CD8-positive, alpha-beta memory T cell (primary cell): ENCODE measurements at places on chromosomes 12 and 14.
A peak's percentile ranks its signal among the peaks of the same experiment; 100 is the strongest.

DNA sequence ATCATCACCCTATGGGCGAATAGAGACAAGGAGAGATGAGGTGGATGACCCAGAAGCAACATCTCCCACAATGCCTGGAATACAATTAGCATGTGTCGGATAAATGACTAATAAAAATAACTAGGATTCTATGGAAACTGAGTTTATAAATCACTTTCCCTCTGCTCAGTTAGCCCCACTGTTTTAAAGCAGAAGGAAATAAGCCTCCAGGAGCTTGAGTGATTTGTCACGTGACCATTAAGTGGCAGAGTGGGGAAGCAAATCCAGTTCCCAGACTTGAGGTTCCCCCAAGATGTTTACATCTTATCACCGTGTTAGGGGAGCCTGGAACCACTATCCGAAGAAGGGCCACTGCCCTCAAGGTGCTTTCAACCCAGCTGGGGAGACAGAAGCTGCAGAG is 136.5 kb upstream of the CCND2 start:
- DNase-seq, result no peak

DNA sequence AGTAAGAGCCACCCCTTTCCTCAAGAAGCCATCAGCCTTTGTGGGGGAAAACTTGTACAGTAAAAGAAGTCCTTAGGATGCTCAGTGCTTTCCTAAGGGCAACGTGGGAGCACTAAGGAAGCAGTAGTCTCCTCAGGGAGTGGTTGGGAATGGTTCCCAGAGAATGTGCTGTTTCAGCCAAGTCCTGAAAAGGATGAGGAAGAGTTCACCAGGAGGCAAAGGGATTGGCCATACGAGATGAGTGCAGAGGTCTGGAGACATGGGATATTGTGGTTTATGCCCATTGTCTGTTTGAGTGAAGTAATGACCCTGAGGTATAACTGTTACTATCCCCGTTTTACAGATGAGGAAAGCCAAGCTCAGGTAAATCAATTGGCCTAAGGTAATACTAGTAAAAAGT is 86.0 kb upstream of the ATF1 start:
- DNase-seq, result no peak

- DNase-seq, result no peak
Measured at GRCh38 chr14:29451941-29452340, 475.7 kb downstream of the PRKD1 start.

DNA sequence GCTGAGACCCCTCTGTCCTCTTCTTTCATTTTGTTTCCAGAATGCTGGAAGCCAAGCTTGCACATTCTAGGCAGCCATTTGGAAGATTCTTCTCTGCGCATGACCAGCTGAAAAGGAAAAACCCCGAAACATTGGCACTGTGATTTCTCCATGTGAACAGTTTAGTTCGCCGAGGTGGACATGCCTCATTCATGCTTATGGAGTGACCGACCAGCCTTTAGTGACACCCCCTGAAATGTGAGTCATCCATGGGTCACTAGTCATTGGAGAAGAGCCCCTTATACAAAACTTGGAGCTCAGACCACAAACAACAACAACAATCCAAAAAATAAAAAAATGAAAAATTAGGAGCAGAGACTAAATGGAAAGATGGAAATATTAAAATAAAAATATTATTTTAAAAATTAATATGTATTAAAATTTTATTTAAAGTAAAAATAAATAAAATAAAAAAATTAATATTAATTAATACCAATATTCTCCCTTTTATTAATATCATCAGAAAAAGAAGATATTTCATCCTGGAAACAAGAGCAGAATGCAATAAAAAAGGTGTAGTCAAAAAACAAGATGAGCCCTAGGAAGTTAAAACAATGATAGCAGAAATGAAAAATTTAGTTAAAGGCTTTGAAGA is 9.5 kb upstream of the KRT7 start:
- DNase-seq, result no peak

GRCh38 chr12:111409780-111410430 is 4.2 kb downstream of the SH2B3 start:
- DNase-seq, result peak; percentile 31

GRCh38 chr12:96902076-96902475 is 5.0 kb upstream of the NEDD1 start:
- DNase-seq, result no peak

DNA sequence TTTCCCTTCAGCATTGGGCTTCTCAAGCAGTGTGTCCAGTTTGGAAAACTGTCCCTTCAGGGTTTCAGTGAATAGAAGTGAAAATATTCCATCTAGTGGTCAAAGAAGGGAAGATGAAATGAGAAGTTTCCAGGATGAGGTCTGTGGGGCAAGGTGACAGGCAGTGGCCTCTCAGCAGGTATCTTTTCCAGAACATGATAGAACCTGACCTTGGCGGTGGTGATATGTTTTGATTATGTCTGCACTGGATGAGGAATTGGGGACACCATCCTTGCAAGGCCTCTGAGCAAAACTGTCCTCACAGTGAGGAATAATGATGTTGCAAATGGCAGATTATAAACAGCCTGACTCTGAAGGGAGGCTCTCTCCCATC is 4.7 kb downstream of the GPX2 start:
- DNase-seq, result no peak

DNA sequence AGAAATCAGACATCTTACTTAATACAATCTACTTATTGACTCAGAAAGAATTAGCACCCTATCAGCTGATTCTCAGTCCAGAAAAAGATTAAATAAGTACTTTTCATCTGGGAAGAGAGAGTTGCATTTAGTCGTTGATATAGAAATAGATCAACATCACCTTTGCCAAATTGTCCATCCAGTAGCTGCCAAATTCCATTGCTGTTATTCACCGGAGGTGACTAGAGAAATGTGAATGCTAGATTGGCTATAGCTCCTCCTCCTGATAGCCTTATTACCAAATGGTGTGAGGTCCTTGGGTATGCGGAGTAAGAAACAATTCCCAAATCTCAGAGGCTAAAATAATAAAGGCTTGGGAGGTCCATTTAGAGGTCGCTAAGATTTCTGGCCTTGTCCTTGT is 723.3 kb upstream of the FLRT2 start:
- no peak for DNase-seq

DNA sequence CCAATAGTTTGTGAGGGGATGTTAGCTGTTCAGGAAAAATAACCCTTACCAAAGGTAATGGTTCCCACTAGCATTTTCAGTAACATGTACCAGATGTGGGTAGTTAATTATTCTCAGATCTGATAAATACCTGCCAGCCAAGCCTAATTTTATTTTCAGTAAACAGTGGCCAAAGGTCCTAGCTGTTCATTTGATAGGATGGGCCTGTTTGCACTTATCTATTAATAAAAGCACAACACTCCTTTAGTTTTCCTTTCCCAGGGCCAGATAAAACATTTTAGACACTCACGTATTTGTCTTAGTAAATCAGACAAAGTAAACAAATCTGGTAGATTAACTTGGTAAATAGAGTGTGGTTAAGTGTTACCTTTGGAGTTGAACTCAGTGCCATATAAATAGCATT is 345.1 kb downstream of the RAD51B start:
- no peak for DNase-seq

DNA sequence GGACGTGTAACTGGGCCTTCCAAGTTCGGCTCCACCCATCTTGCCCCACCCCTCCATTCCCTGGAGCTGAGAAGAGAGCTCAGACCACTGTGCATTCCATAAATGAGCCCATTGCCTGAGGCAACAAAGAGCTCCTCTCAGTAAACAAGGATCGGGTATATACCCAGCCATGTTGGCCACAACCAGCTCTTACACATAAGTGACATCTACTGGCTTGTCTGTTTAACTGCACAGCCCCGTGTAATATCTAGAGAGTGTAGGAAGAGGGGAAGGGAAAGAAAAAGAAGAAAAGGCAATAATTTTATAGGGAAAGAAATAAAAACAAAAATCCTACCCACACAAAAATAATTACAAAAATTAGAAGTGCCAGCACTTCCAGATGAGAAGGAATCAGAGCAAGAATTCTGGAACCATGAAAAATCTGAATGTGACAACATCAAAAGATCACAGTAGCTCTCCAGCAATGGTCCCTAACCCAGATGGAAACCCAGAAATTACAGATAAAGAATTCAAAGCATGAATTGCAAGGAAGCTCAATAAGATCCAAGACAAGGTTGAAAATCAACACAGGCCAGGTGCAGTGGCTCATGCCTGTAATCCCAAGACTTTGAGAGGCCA is 308.1 kb downstream of the RPAP3 start:
- peak; percentile 14 for DNase-seq

- DNase-seq, result no peak
Measured at GRCh38 chr14:91381801-91382670, 35.6 kb downstream of the CCDC88C start.

DNA sequence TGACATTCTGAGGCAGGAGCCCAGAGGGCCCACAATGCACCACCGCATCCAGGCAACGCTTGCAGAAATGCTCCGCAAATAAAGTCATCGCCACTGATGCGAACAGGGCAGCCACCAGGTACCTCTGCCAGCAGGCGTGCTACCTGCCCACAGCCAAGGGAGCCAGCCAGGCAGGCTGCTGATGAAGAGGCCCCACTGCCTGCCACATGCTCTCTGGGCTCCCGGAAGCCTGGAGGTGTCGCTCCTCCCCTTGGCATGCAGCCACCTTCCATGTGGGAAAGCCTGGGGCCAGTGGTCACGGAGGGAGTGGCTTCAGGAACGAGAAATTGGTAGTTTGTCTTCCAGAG is 14.7 kb downstream of the GPR132 start:
- DNase-seq, result no peak

- DNase-seq, result no peak
Measured at GRCh38 chr14:71475916-71476315, 456.3 kb upstream of the RGS6 start.

DNA sequence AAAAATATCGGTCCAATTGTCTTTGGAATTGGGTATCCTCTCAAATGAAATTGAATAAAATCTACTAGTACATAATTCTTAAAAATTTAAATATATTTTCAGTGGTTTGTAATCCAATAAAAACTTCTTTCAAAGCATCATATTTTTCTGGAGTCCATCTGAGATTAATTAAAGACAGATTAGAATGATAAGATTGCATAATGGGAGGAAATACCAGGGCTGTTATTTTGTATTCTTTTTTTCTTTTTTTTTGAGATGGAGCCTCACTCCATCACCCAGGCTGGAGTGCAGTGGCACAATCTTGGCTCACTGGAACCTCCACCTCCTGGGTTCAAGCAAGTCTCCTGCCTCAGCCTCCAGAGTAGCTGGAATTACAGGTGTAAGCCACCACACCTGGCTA is 103.8 kb downstream of the TMTC3 start:
- no peak for DNase-seq

DNA sequence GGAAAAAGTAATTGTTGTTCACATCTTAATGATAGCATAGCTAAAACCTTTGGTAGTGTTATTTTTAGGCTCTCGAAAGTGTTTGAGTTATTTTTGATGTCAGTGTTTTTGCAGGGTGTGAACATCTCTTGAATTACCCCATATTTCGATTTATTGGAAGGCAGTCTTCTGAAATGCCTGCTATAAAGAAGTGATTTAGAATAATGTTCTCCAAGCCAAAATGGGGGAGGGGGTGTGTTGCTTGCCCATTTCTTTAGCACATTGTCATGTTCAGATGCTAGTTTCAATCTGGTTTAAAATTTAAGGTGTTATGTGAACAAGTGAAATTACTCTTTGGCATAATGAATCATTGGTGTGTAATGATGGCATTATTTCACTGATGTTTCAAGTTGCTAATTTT is 110.6 kb downstream of the SYNE2 start:
- DNase-seq, result no peak

GRCh38 chr12:65318186-65318685 is 39.8 kb downstream of the MSRB3 start:
- no peak for DNase-seq

DNA sequence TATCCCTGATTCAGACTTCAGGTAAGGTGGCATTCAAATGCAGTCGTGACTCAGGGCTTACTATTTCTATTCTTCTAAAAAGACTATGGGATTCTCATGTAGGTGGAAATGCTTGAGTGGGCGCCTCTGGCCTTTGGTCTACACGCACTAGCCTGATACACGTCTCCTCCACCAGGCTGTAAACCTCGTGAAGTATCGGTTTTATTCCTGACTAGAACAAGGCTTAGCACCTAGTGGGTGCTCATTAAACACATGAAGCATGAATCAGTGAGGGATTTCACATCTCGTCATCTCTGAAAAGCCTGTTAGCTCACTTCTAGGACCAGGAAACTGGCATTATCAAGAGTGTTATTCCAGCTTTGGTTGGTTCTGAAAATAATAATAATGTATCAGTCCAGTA is 17.7 kb upstream of the HNF1A start:
- no peak for DNase-seq

DNA sequence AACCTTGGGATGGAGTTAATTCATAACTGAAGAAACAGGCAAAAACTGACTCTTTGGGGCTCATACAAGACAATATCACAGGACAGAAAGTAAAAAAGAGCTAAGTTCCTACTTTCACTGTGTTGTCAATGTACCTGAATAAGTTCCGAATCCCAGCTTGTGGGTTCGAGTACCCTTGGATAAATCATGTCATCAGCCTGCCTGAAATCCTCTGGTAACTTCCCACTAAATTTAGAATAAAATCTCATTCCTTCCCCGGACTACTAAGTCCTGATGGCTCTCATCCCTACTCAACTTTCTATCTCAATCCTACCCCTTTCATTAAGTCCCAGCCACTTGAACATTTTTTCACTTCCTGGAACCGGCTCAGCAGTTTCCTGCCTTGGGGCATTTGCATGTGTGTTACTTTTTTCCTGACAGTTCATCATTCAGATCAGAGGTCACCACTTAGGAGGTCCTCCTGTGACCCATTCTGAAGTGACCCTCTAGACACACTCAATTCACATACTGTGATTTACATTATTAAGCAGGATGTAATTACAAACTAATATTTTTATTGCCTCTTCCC is 12.7 kb downstream of the ERP29 start:
- DNase-seq, result no peak

GRCh38 chr12:50862316-50862715 is 19.6 kb downstream of the TMPRSS12 start:
- no peak for DNase-seq

- DNase-seq, result peak; percentile 40
Measured at GRCh38 chr14:34043627-34044372, 92.9 kb upstream of the EGLN3 start.

DNA sequence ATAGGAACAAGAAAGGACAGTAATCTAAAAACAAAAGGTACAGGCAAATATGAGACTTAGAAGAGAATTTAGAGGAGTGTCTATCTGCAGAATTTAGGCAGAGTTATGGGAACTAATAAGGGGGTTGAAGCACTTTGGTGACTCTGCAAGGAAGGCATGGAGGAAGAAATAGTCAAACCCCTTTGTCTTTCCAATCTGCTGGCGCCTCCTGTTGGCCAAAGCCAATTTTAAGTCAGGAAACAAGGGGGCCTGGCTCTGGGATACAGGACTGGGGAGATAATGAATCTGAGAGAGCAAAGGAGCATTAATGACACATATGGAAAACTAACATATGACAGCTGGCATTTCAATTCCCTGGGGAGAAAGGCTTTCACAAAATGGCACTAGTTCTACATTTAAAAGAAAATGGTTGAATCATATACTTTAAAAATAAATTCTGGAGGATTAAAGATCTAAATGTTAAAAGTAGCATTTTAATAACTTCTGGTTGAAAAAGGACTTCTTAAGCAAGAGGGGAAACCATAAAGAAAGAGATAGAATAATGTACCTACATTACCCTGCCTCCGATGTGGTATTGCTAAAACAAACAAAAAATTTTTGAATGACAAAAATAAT is 48.5 kb upstream of the CSRP2 start:
- DNase-seq, result no peak
